Activated CD4-positive, alpha-beta memory T cell treated with anti-CD3 and anti-CD28 coated beads, Interleukin-2, amount 10 ng/mL, durations not matched to agents 7 days and 5 days (primary cell): ENCODE measurements at places on chromosomes 3 and 15. TPM values are rescaled to one million over a fixed set of nuclear protein-coding genes. Genes with fewer than 3 reads are reported as not detected.

The GUCA1C gene
- not detected for total RNA-seq

The AHSG gene
- total RNA-seq = not detected

The CLDN16 gene
- total RNA-seq = not detected

The TMC3 gene
- total RNA-seq = not detected

The LRRC34 gene
- total RNA-seq = 5.6 TPM

The AGTR1 gene
- total RNA-seq = not detected

The GNL3 gene
- total RNA-seq = 67.5 TPM
